ENCODE measurements at places on chromosomes 5 and 9.

DNA sequence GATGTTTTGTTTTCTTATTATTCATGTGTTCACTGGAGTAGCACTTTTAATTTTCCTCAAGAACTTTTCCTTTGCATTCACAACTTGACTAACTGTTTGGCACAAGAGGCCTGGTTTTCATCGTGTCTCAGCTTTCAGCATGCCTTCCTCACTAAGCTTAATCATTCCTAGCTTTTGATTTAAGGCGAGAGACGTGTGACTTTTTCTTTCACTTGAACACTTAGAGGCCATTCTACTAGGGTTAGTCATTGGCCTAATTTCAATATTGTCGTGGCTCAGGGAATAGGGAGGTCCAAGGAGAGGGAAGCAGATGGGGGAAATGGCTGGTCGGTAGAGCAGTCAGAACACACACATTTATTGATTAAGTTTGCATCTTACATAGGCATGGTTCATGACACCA is 94.0 kb downstream of the ZNF462 start:
- DNase-seq: no peak

- DNase-seq: no peak
Observed at GRCh38 chr9:127567035-127567729, 44.9 kb upstream of the STXBP1 start.

DNA sequence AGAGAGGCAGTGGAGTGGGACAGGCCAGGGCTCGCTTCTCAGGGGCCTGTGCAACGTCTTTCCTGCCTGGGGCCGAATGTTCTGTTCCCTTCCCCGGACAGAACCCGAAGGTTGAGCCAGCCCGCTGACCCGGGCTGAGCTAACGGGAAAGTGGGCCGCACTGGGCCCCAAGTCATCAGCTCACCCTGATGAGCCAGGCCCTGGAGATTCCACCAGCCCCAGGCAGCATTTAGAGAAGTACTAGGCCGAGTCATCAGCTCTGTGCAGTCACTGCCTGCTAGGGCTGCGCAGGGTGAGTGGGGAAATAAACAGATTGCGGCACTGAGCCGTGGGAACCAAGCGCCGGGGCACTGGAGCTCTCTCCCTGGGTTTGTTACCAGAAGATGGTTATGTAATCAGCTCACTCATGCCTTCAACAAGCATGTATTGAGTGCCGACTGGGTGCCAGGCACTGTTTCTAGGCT is 29.1 kb upstream of the DUSP1 start:
- no peak for DNase-seq

DNA sequence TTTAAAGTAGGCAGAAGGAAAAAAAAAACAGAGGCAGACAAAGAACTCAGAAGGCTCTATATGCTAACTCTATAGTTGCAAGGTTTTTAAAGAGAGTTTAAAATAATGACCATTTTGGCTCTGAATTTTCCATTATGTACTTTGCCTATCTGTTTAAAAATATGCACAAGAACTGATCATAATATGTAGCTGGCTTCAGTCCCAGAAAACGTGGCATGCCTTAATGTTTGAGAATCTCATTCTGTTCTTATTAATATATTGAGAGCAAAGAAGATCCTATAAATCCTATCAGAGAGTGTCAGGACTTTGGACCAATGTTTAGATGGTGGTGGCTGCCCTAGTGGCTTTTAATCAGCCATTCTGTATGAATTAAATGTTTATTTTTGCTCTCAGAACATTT is 121.5 kb downstream of the JMY start:
- no peak for DNase-seq

GRCh38 chr9:133463234-133463863 is 3.6 kb downstream of the CACFD1 start:
- DNase-seq: no peak

DNA sequence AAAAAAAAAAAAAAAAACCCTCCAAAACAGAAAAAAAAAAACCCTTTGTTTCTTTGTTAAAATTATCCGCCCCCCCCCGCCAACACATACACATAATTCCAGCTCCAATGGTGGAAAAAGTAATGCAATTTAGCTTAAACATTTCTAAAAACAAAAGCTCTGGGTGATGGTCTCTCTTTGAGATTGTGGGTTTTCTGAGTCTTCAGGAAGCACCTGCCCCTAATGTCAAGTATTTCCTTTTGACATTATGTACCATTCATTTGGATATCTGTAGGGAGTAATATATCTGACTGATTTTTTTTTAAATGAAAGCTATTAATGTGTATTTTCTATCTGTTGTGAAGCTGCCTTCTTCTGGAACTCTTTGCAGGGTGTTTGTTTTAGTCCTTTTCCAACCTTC is 389.7 kb downstream of the TAF11L14 start:
- DNase-seq: no peak

DNA sequence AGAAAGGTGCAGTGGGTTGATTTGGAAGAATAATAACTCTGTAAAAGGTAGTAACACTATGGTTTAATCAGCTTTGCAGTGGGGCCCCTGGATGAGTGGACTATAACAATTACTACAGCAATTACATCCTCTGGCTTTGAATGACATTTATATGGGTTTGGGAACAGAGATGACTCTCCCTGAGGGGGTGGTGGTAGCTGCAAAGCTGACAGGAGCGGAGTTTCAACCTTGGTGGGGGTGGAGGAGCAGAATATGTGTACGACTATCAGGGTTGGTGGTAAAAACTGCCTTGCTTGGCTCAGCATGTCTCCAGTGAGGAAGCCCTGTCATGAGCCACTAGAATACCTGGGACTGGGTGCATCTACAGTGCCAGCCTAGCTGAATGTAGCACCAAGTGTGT is 28.3 kb upstream of the NR3C1 start:
- DNase-seq: no peak
